Testis (tissue), 5 donors: ENCODE measurements at places on chromosomes 6 and 20. TPM values are rescaled to one million over a fixed set of nuclear protein-coding genes. Genes with fewer than 3 reads are reported as not detected.
A peak's percentile ranks its signal among the peaks of the same experiment; 100 is the strongest.

The BNIP5 gene
- 0.87 TPM for total RNA-seq

The SMPDL3A gene
- 3.9 TPM for total RNA-seq

The SLC12A5 gene
- total RNA-seq, result 9.2 TPM

The TRAPPC3L gene
- not detected for total RNA-seq

GRCh38 chr20:44770484-44771171, 25.0 kb downstream of the KCNK15 start:
- DNase-seq, result no peak

- DNase-seq, result no peak
Measured at GRCh38 chr6:44868910-44869309, 459.2 kb upstream of the RUNX2 start.

- DNase-seq, result peak; percentile 64
Measured at GRCh38 chr6:168326294-168327261, 7.0 kb upstream of the DACT2 start.

- peak; percentile 33 for DNase-seq
Measured at GRCh38 chr6:111105578-111105977, 18.3 kb downstream of the SLC16A10 start.

DNA sequence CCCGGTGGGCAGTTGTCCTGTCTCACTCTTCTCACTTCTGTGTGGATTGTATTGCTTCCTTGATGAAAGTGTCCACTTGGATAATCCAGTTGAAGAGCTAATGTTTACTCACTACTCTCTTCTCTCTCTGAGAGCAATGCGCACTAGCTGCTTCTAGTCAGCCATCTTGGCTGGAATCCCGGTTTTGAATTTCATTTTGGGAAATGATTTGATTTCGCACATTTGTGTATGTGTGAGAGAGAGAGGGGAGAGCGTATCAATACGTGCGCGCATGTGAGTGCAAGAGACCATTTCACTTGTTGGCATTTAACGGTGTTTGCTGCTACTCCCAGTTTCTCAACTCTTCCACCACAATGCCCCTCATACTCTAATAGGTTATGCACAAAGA, 67.8 kb downstream of the KLHL32 start:
- no peak for DNase-seq

- no peak for DNase-seq
Measured at GRCh38 chr20:46332373-46333160, 24.3 kb upstream of the CDH22 start.

DNA sequence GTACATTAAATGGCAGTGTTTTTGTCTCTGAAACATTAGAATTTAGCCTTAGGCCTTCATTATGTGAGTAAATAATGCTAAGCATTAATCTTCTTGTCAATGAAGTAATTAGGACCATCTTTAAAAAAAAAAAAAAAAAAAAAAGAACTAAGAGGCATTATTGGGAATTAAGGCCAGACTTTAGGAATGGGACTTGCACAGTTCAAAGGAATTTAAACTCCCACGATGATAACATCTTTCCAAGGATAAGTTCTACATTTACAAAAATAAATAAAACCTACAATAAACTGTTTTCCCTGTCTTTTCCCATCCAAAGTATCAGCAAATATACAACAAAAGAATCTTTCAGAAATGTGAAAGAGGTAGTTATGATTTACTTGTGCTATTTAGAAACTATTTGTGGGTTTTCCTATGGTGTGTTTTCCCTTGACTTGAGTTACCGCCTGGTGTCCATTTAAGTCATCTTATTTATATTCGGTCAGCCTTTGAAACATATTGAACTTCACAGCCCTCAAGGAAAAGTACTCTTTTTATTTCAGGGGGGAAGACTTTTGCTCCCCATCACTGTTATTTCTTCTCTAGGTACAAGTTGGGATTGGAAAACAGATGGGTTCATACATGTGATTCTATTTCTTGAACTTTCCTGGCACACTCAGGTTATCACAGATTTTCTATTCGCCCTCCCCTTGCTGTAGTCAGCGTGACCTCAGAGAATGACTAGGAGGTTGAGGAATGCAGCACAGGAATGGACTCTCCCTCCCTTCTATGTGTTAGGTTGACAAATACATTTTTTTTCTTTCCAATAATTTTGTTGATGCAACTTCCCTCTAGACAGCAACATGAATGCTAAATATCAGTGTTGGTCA, 13.6 kb downstream of the STMND1 start:
- DNase-seq, result peak; percentile 29
